ENCODE measurements at places on chromosomes 6 and 20. TPM values are rescaled to one million over a fixed set of nuclear protein-coding genes. Genes with fewer than 3 reads are reported as not detected.

- no peak for DNase-seq
Observed at GRCh38 chr20:19009081-19009688, 195.6 kb downstream of the SCP2D1 start.

DNA sequence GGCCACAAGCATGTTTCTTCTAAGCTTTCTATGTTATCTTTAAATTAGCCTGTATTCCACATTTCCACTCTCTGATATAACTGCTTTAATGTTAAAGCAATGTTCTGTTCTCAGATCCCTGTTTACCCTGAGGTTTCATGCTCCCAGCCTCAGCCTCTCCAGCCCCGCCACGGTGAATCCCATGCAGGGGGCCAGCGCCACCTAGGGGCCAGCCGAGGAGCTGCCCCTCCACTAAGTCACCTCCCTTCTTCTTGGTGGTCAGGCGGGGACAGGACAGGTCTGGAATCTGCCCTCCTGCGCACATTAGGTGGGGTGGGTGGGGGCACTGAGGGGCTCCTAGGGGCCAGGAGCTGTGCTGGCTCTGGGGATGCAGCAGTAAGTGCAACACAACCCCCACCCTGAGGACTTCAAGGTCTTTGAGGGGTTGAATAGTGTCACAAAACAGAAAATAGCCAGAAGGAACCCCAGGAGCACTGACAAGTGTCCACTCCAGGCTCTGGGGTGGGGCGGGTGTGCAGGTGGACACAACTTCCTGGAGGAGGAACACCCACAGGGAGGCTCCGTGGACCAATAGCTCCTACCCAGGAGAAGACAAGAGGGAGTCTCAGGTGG, 61.6 kb downstream of the RAB44 start:
- peak; percentile 81 for DNase-seq

DNA sequence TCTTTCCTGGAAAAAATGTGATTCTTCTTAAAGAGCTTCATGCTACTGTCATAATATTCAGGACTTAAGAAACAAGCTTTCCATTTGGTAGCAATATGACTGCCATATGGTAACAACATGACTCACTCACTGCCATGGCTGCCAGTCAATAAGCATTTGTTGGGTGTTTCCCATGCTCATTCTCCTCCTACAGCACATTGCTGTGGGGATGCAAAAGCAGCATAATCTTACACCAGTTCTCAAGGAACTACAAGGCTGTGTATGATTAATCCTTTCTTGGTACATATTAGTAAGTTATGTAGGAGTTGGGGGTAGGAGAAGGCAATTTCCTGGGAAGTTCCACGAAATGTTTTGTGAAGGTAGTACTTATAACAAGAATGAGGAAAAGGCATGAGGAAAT, 76.7 kb downstream of the CEP162 start:
- DNase-seq: no peak

GRCh38 chr20:51600016-51600420, 57.5 kb upstream of the NFATC2 start:
- DNase-seq: no peak

DNA sequence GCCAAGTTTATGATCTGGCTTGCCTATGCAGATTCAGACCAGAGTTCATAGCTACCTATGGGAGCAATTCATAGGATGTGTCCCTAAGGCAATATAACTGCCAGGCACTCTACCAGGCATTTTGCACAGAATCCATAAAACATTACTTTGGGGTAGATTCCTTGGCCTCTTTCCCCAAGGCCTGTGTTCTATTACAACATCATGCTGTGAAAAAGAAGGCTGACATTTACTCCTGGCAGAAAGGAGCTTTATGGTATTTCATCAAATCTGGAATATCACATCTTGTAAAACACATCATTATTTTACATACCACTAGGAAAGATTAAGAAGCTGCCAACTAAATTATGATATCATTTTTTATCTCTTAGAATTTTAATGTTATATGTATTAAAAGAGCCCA, 287.0 kb upstream of the MARCKS start:
- no peak for DNase-seq

- DNase-seq: no peak
Observed at GRCh38 chr20:61236713-61237112, 15.3 kb upstream of the CDH4 start.

DNA sequence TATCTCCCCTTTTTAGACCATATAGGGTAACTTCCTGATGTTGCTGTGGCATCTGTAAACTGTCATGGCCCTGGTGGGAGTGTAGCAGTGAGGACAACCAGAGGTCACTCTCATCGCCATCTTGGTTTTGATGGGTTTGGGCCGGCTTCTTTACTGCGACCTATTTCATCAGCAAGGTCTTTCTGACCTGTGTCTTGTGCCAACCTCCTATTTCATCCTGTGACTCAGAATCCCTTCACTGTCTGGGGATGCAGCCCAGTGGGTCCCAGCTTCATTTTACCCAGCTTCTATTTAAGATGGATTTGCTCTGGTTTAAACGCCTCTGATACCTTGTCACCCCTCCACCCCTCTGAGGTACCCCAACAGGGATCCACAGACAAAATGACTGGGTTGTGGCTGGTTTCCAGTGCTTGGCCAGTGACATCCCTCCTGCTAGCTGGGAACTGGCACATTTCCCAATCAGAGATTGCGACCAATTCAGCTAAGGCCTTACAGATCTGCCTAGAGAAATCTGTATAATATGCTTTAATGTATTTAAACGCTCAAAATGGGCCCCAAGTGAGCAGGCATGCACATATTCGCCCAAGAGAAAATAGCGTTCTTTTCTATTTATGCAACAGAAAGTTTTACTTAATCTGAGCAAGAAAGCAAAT, 315.6 kb upstream of the QKI start:
- no peak for DNase-seq

DNA sequence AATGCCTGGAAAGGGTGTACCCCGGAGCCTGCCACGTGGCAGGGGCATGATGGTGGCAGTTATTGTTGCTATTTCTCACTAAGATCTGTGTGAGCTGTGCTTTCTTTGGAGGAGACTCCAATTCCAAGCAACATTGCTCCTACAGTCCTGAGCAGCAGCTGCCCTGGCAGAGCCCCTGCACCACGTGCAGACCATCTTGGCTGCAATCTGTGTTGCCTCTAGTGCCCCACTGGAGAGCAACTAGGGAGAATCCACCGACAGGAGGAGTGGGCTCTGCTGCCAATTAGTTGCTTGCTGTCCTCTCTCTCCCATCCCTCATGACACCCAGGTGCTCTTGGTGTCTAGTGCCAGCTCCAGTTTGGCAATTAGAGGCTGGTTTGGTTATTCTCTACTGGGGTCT, 116.0 kb downstream of the PXDC1 start:
- DNase-seq: no peak

- no peak for DNase-seq
Observed at GRCh38 chr6:11814819-11815218, 36.2 kb upstream of the ADTRP start.

- DNase-seq: no peak
Observed at GRCh38 chr20:588932-589672, 21.0 kb downstream of the TCF15 start.

DNA sequence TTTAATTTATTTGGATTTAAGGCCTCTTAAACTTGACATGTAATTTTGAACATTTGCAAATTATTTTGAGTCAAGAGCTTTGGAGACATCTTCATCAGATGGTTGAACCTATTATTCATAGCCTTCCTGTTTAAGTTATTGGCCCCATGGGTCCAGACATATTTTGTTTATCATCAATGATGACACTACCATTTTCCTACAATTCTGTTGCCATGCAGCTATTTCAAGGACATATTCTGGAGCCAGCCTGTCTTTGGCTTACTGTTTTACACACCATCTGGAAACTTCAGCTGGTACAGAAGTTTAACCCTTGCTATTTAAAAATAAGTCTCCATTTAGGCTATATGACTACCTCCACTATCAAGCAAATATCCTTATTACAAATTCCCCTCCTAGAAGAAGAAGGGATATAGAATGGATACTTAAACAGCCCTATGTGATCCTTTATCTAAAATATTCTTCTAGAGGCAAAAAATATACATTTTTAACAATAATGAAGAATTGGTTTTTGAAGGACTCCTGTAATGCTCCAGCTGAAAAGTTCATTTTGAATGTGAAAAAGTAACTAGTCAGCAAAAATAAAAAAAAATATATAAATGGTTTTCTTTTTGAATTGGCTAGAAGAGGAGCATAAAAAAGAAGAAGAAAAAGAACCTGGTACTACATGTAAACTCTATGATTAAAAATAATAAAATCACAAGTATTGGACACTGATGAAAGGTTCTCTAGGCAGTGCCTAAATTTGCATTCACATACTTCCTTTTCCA, 544.0 kb upstream of the HS3ST5 start:
- DNase-seq: no peak

DNA sequence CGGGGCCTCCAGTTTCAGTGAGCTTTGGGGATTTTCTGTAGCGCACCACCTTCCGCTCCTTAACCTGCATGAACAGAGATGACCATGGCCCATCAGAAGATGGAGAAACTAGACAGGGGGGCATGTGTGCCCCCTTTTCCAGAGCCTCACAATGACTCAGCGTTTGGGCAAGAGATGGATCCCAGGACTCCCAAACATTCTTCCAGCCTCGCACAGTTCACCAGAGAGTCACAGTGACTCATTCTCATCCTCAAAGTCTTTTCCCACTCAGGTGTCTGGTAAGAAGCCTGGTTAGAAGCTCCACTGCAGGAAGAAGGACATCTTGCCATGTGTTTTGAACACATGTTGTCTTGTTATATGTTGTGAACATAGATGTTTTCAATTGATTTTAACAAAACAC, 76.2 kb upstream of the FRMD1 start:
- DNase-seq: no peak

- DNase-seq: no peak
Observed at GRCh38 chr6:52616059-52616690, 39.3 kb upstream of the TRAM2 start.

DNA sequence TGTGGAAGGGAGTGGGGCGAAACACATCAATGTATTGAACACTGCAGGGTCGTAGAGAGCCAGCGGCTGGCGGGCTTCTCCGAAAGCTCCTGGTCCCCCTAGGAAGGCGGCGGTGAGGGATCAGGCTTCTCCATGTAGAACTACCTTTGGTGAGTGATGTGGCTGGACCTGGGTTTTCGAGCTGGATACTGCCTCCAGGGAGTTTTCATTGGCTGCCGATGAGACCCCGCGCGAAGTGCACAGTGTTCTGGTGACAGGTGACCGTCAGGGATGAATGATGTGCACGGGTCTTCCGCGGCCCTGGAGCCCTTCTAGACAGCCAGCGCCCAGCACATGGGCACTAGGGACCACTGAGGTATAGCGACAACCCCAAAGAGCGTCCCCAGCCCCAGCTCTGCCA, 16.4 kb downstream of the ABT1 start:
- DNase-seq: no peak

DNA sequence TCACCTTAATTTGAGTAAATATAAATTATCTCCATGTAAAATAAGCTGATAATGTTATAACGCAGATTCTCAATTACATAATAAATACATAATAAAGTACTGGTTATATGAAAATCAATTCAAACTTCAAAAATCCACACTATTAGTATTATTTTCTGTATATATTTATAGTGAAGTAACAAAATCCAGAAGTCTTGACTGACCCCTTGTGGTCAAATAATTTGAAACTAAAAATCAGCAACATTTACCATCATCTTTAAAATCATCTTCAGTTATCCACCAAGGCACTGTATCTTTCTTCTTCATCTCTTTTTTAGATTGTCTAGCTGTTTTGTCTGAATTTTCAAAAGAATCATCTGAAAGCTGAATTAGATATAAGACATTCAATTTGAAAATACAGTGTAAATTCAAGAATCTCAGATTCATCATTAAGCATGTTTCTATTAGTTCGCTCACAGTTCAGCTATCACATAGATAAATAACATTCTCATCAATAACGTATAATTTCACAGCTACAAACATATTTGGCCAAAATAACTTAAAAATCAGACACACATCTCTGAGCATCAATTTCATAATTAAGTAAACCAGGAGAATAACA, 6.5 kb downstream of the CEP162 start:
- peak; percentile 34 for DNase-seq

GRCh38 chr6:158233214-158233795, 65.2 kb downstream of the GTF2H5 start:
- DNase-seq: no peak

- DNase-seq: no peak
Observed at GRCh38 chr6:26382121-26382520, 787 bp upstream of the BTN2A2 start.

The OTOR gene
- total RNA-seq: not detected

The MTHFD1L gene
- 78.7 TPM for total RNA-seq

The UBD gene
- not detected for total RNA-seq

The ZBTB46 gene
- 0.96 TPM for total RNA-seq

The TXLNB gene
- total RNA-seq: not detected

The EFCAB8 gene
- 0.13 TPM for total RNA-seq

The HSF2 gene
- 27.5 TPM for total RNA-seq

The GCM1 gene
- 0.24 TPM for total RNA-seq

The ECT2L gene
- not detected for total RNA-seq

The CDH22 gene
- total RNA-seq: not detected
